Endothelial cell of umbilical vein (primary cell): ENCODE measurements at places on chromosomes 4 and X. TPM values are rescaled to one million over a fixed set of nuclear protein-coding genes. Genes with fewer than 3 reads are reported as not detected.

The EXOC1L gene
- total RNA-seq, result not detected in 2 replicates

The MAGEA9B gene
- not detected in 2 replicates for total RNA-seq

The TCP11X1 gene
- not detected in 2 replicates for total RNA-seq

The HTRA3 gene
- 8.2 and 12.0 TPM in 2 replicates for total RNA-seq

The GAR1 gene
- total RNA-seq, result 27.7 and 29.1 TPM in 2 replicates

The RXFP1 gene
- not detected in 2 replicates for total RNA-seq

The CDKL2 gene
- 0.55 and 0.99 TPM in 2 replicates for total RNA-seq

DNA sequence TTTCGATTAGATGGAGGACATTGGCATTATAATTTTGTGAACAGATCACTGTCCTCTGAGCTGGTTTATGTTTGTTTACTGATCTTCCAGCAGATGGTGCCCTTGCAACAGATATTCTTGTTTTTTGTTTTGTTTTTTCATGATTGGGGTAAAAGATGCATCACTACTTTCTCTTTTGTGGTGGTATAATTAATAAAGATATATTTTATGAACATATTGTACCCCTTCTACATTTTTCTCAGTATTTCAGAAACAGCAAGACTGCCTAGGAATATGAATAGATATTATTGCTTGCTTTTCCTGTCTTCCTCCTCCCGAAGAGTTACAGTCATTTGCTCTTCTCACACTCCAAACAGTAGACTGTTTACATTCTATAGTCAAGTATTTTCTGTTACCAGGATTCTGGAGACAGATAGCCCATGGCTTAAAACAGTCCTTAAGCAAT lies 905.2 kb downstream of the TRAM1L1 start:
- H3K4me1 ChIP-seq, result peaks cover 2% of the 10 kb centered on the region
- DNase-seq, result peak; percentile 14
- peak overlapping the region; percentile 40 for H3K4me3 ChIP-seq
- H3K27ac ChIP-seq, result no peak overlapping the region
- H3K27me3 ChIP-seq, result no peaks in the 10 kb centered on the region

DNA sequence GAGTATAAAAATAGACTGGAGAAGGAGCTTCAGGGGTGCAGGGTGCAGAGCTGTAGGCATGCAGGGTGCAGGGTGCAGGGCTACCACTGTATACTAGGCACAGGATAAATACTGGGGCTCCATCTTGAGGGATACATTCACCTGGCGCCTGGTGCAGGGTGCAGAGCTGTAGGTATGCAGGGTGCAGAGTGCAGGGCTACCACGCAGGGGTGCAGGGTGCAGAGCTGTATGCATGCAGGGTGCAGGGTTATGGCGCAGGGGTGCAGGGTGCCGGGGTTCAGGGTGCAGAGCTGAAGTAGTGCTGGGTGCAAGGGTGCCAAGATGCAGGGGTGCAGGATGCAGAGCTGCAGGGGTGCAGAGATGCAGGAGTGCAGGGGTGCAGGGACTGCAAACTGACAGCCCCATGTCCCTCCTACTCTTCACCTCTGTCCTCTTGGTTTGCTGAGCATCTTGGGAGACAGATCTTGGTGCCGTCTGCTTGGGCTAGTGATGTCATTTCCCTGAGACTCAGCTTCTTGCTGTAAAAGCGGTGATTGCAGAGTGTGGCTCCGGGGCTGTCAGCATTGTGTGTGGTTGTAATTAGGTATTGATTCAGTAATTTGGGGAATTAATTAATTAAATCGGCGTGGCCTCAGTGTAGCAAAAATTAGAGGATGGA lies 91.2 kb downstream of the ADRA2C start:
- H3K4me3 ChIP-seq, result no peak overlapping the region
- H3K36me3 ChIP-seq, result no peaks in the 10 kb centered on the region
- H3K27ac ChIP-seq, result no peak overlapping the region

DNA sequence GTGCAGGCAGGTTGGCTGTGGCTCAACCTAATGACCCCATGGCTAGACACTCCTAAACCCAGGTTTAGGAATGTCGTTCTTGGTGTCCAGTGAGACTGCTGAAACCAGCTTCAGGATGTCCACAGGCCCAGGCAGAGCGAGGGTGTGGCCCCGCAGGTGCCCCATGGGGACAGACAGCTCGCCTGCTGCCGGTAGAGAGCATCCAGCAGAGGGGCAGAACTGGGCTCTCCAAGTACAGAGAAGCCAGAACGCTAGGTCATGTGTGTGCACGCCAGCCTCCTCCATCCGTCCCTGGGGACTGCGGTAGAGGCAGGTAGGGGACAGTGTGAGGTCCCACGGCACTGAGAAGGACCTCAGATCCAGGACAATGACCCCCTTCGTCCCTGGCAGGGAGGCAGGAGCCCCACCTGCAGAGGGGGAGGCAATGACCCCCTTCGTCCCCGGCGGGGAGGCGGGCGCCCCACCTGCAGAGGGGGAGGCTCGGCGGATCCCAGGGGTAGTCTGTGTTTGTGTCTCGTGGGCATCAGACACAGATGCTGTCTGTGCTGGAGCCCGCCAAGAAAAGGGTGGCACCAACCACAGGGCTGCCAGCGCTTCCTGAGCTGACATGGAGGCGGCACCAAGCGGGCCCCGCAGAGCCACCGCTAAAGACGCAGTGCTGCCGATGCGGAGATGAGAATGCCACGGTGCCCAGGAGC lies 118.4 kb downstream of the FAM53A start:
- no peaks in the 10 kb centered on the region for H3K27me3 ChIP-seq
- no peaks in the 10 kb centered on the region for H3K36me3 ChIP-seq
- no peak overlapping the region for H3K4me3 ChIP-seq
- no peaks in the 10 kb centered on the region for H3K4me1 ChIP-seq
- DNase-seq, result no peak
- no peak overlapping the region for H3K27ac ChIP-seq

GRCh38 chr4:146949559-146949958 lies 3.9 kb upstream of the TTC29 start:
- no peak overlapping the region for H3K4me3 ChIP-seq
- H3K4me1 ChIP-seq, result peaks cover 7% of the 10 kb centered on the region
- DNase-seq, result no peak
- H3K36me3 ChIP-seq, result no peaks in the 10 kb centered on the region
- no peak overlapping the region for H3K27ac ChIP-seq

- no peaks in the 10 kb centered on the region for H3K27me3 ChIP-seq
- no peak overlapping the region for H3K4me3 ChIP-seq
- H3K27ac ChIP-seq, result no peak overlapping the region
- no peaks in the 10 kb centered on the region for H3K36me3 ChIP-seq
Measured at GRCh38 chr4:46968847-46969246, 24.5 kb downstream of the GABRA4 start.

DNA sequence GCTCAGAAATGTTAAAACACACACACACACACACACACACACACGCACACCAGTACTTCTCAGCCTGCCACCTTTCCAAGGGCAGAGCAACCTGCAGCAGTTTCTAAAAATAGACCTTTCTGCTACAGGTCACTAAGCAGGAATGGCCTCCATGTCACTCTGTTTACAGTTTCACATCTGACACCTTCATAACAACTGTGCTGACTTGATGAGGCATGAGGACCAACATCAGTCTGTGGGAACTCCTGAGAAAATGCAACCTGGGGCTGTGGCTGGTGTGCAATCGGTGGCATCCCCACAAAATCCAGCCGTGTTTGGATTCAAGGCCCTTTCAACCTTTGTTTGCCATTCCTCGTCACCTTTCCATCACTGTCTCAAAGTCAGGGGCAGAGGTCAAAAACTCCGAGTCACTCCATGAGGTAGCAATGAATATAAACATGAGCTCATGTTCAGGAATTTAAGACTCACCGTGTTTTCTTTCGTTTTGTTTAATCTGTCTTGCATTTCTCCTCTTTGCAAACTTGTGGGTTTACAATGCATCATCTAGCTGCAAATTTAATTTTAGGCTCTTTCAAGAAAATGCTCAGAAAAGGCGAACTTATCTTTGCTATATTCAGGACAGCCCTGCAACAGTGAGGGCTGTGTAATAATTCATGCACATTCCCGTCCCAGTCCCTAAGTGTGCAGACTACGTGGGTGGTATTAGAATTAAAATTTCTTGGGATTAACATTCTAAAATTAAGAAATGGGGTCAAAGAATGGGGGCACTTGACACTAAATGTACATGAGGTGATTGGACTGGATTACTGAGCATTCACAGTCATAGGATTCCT lies 135.3 kb downstream of the SHROOM3 start:
- no peaks in the 10 kb centered on the region for H3K27me3 ChIP-seq
- H3K27ac ChIP-seq, result no peak overlapping the region
- no peak for DNase-seq
- no peaks in the 10 kb centered on the region for H3K4me1 ChIP-seq
- no peak overlapping the region for H3K4me3 ChIP-seq

DNA sequence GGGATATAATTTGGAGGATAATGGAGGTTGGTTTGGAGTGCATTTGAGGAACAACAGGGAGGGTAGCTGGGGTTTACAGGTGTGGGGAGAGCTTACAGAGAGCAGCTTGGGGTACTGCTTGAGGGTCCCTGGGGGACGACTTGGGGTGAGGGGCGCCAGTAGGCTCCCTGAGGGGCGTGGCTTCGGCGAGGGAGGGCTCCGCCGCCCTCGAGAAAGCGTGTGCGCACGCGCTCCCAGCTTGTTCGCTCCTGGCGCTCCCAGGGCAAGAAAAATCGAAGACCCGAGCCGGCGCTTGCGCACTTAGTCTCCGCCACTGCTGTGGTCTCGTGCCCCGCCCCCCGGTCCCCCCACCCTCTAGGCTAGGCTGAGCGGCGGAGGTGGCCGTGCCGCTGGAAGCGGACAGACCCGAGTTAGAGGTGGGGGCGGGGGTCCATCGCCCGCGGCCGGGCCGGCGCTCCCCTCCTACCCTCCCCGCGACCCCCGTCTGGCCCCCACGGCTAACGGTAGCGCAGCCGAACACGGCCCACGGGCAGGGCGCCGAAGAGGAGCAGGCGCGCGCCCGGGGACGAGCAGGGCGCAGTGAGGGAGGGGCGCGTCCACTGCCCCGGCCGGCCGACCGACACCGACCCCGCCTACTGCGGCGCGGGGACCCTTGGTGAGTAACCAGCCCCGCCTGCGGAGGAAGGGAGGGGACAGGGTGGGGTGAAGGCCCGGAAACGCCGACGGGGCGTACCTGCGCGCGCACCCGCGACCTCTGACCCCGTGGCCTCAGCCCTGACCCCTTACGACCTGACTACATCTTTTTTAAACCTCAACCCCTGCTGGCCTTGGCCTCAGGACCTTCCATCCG lies 5.4 kb upstream of the CCDC120 start:
- peak; percentile 67 for DNase-seq
- H3K4me3 ChIP-seq, result peak overlapping the region; percentile 83
- no peaks in the 10 kb centered on the region for H3K27me3 ChIP-seq
- H3K4me1 ChIP-seq, result peaks cover 8% of the 10 kb centered on the region
- no peak overlapping the region for H3K27ac ChIP-seq

- no peaks in the 10 kb centered on the region for H3K36me3 ChIP-seq
- H3K27me3 ChIP-seq, result no peaks in the 10 kb centered on the region
- no peak overlapping the region for H3K4me3 ChIP-seq
- H3K27ac ChIP-seq, result no peak overlapping the region
Measured at GRCh38 chr4:13365195-13365594, 118.9 kb downstream of the RAB28 start.

GRCh38 chrX:3295731-3296130 lies 50.7 kb downstream of the MXRA5 start:
- H3K27me3 ChIP-seq, result no peaks in the 10 kb centered on the region
- peak; percentile 6 for DNase-seq
- H3K4me1 ChIP-seq, result no peaks in the 10 kb centered on the region
- H3K4me3 ChIP-seq, result no peak overlapping the region
- H3K36me3 ChIP-seq, result no peaks in the 10 kb centered on the region
- no peak overlapping the region for H3K27ac ChIP-seq

DNA sequence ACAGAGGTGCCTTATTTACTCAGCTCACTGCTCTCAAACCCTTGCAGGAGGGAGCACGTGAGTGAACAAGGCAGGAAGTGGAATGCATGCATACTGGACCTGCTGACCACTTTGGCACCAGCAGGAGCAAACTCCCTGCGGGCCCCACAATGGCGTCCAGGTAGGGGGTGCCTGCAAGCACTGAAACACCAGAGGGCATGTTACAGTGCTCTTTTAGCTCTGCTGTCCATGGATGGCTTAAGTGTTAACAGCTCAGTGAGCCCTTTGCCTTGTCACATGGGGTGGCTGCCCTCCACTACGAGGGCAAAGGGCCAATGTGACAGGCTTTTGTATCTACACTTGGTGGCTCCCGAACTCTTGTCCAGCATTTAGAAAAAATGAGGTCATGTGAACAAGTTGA lies 199.5 kb upstream of the UGT8 start:
- no peak for DNase-seq
- no peaks in the 10 kb centered on the region for H3K4me1 ChIP-seq
- peaks cover 8% of the 10 kb centered on the region for H3K27me3 ChIP-seq
- H3K4me3 ChIP-seq, result no peak overlapping the region
- no peaks in the 10 kb centered on the region for H3K36me3 ChIP-seq

- H3K4me1 ChIP-seq, result no peaks in the 10 kb centered on the region
- H3K27ac ChIP-seq, result no peak overlapping the region
- no peaks in the 10 kb centered on the region for H3K27me3 ChIP-seq
- H3K4me3 ChIP-seq, result no peak overlapping the region
- no peak for DNase-seq
Measured at GRCh38 chr4:75370576-75370975, 143.6 kb downstream of the RCHY1 start.

DNA sequence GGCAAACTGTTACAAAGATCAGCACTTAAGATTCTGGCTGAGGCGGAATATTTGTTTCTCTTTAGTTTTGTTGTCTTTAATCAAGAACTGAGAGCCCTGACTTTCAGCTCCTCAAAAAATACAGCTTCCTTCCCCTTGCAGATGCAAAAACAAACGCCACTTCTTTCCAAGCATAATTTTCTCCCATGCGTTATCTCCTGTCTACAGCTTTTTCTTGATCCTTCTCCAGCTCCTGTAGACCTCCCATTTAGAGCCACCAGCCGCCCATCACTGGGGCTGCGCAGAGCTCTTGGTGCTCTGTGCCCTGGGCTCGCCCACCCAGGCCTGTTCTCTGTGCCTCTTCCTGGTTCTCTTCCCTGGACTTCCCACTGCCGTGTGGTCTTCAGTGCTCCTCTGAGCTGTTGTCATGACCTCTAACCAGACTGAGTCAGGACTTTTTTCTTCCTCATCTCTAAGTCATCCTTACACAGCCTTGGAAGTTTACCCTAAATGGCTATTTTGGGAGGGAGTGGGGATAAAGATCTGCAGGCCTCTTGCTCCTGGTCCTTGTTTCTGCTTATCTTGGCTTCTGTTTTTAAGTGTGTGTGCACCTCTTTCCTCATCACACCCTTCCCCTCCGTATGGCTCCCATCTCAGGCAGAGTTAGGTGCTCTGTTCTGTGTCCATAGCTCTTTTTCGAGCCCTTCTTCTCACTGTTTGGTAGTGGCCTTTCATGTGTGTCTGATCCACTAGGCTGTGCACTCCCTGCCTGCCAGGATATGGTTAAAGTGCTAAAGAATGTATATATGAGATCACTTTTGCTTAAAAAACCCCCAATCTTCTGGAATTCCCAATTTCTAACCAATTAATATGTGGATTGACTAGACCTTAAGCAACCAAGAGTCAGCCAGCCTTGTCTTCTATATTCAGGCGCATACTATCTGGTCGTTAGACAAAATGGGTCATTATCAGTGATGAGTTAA lies 122.5 kb downstream of the PTTG2 start:
- no peaks in the 10 kb centered on the region for H3K36me3 ChIP-seq
- H3K4me3 ChIP-seq, result no peak overlapping the region
- peak; percentile 75 for DNase-seq
- no peaks in the 10 kb centered on the region for H3K27me3 ChIP-seq
- peak overlapping the region; percentile 13 for H3K27ac ChIP-seq
- peaks cover 32% of the 10 kb centered on the region for H3K4me1 ChIP-seq
